HuH-7 (cell line): ENCODE measurements at places on chromosomes 2 and 18.

DNA sequence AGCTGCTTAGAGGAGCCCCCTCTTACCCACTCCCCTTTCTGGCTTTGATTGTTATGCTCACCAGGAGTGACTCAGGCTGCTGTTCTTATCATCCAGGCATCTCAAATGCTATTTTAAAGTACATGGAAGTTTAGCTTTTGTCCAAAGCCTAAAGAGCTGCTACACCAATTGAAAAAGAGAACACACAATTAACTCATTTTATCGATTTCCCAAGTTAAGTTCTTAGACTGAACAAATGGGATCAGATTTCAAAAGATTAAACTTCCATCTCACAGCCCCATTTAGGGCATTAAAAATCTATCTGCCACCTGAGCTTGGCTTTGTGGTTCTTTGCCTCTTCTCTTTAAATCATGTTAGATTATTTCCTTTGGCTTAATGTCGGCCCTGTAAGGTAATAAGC lies 81.2 kb downstream of the MYO5B start:
- DNase-seq: no peak

- DNase-seq: no peak
Measured at GRCh38 chr2:202023198-202023903, 10.3 kb upstream of the FZD7 start.

DNA sequence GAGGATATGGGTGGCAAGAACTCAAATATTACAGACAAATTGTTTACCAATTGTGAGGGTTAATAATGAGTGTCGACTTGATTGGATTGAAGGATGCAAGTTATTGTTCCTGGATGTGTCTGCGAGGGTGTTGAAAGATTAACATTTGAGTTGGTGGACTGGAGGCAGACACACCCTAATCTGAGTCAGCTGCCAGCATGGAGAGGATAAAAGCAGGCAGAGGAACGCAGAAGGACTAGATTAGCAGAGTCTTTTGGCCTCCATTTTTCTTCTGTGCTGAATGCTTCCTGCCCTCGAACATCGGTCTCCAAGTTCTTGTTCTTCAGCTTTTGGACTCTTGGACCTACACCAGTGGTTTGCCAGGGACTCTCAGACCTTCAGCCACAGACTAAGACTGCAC lies 1503.7 kb downstream of the LRP1B start:
- DNase-seq: no peak

DNA sequence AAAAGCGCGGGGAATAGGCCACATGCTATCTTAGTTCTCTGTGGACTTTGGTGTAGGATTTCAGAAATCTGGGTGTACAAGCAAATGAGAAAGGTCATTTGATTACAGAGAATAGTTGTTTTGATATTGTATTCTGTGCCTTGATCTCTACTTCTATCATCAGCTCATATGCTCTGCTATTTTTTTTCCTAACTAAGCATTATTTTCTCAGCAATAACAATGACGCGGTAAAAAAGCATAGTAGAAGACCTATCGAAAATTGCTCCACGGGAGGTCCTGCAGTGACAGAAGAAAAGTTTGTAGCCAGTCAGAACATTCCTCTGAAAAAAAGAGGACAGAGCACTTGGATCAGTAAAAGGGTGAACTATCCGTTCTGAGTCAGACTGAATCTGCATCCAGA lies 2.8 kb upstream of the SETBP1 start:
- no peak for DNase-seq

- DNase-seq: no peak
Measured at GRCh38 chr18:37464257-37464656, 101.3 kb downstream of the CELF4 start.

DNA sequence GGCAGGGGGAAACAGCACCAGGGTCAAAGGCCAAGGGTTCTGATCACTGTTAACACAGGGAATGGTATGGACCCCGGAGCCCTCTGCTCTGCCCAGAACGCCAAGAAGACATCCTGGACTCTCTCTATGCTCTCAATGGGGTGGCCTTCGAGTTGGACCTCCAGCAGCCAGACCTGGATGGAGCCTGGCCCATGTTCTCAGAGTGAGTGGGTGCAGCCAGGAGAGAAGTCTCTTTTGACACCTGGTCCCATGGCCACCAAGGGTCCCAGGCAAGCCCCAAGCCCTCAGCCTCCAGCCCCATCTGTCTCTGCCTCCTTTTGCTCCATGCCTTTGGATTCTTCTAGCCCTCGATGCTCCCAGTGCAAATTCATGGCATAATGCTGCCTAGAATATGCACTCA lies 4.1 kb downstream of the RUFY4 start:
- DNase-seq: no peak

DNA sequence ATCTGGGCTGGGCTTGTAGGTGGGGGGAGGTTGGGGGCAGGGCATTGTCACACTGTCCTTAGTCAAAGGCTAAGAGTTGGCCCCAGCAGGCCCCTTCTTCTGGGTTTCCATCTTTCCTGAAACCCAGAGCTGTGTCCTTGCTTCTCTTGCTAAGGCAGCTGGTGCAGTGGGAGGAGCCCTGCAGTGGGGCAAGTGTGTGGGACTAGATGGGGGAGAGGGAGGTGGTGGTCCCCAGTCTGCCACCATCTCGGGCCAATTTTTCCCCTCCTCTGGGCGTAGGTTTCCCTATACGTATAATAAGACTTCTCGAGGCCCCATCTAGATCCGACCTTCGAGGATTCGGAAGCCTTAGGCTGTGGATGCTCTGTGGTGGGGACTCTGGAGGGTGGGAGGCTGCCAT lies 3.5 kb downstream of the KCNF1 start:
- DNase-seq: no peak
